ENCODE measurements at places on chromosomes 12 and 14.

DNA sequence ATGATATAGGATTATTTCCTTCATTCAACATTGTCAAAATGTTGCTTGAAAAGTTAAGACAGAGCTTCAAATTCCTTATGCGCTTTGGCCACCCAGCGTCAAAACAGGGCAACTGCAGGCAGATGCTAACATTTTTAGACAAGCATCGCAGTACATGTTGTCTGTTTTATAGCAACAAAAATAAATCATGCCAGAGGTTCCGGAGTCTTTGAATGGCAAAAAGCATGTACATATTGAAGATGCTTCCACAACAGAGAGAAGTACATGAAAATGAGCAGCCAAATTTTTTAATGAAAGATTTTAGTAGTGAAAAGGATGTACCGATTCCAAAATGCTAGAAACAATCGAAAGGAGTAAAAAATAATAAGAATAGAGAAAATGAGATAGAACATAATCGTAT is 49.8 kb upstream of the USP15 start:
- peak; percentile 57 for DNase-seq

DNA sequence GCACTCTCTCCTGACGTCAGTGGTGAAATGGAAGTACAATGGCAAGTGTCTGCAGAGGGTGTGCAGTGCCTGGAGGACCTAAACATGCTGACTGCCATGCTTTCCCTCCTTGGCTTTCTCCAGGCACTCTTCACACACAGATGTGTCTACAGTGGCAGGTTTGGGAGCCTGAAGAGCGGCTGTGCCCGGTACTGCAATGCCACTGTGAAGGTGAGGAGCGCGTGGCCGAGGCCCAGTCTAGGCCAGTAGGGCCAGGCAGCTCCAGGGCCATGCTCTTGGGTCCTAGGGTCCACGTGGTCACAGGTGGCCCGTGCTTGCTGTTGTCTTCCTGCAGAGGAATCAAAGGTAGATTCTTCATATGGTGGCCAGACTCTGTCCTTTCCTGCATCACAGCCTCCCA is 81.4 kb downstream of the STAB2 start:
- DNase-seq = no peak

DNA sequence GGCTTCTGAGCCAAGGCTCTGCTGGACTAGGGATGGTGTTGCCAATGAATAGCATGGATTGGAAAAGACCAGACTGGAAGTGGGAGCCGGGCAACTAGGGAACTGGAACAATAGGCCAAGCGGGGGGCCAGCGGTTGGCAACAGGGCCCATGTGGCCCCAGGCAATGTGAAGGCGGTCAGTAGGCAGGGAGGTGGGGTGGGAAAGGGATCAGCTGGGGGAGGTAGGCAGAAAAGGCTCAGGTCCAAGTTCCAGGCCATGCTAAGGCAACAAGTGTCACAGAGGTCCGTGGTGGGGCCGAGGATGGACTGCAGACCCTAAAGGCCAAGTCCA is 14.9 kb upstream of the MLXIP start:
- no peak for DNase-seq

DNA sequence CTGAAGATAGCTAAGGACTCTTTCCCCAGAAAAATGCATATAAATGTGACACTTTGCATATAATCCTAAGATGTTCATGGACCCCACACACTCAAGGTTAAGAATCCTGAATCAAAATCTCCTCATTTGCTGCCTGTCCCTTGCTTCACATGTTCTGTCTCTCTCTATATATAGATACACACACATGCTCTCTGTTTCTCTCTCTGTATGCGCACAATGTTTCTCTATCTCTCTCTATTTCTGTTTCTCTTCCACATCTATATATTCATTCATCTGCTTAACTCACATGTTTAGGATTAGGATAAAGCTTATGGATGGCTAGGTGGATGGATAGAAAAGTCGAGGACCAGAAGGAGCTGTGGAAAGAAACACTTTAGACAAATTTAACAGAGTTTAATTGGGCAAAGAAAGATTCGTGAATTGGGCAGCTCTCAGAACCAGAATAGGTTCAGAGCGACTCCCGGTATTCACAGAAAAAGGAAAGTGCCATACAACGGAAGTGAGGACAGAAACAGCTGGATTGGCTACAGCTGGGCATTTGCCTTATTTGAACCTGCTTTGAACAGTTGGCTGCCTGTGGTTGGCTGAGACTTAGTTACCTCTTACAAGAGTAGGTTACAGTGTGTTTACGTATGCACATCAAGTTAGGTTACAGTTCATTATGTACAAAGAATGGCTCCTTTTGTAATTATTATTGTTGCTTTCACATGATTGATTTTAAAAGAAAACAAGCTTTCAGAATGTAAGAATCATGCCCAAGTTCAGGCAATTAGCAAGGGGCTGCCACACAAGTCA is 57.6 kb downstream of the EMP1 start:
- DNase-seq = no peak

GRCh38 chr12:123399255-123399617 is 15.3 kb downstream of the KMT5A start:
- no peak for DNase-seq

GRCh38 chr14:99101855-99102461 is 170.0 kb downstream of the BCL11B start:
- DNase-seq = no peak

GRCh38 chr12:19316425-19316824 is 122.9 kb upstream of the AEBP2 start:
- peak; percentile 53 for DNase-seq

DNA sequence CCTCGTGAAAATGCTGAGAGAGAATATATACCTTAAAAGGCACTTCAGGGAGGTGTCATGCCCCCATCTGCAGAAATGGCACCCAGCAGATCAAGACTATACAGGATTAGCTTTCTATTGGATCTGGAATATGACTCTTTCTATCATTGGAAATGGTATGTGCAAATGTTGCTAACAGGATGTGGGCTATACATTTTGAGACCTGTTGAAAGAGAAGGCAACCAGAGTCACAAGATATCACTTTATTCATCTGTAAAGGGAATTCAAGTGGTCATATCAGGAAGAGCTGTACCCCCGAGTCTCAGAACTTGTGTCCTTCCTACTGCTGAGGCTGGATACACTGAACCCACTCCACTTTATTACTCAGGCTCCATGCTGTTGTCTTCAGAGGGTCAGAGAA is 46.1 kb upstream of the FRMD6 start:
- DNase-seq = no peak

DNA sequence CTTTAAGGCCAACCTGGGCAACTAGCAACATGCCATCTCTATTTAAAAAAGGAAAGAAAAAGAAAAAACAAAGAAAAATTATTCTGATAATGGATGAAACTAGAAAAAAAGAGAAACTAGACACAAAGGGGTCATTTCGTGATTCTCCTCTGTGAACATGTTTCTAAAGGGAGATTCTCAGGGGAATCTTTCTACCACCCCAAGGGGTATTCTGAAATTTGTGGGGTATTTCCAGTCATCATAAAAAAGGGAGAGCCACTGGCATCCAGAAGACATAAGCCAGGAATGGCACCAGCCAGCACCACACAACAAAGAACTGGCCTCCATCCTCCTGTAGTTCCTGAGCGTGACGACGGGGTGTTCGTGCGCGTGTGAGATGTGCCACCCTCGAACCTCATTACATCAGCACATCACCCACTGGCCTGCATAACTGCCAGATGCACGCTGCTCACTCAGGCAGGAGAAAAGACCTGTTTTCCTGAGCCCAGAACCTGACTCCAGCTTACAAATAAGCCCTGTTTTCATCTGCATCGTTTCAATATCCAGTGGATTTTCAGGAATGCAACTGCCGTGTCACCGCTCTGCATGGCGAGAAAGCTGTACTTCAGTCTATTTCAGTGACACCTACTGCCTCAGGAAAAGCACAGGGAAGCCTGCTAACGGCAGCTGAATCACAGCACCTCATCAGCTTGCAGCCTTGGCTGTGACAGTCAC is 23.9 kb downstream of the STX2 start:
- DNase-seq = no peak

DNA sequence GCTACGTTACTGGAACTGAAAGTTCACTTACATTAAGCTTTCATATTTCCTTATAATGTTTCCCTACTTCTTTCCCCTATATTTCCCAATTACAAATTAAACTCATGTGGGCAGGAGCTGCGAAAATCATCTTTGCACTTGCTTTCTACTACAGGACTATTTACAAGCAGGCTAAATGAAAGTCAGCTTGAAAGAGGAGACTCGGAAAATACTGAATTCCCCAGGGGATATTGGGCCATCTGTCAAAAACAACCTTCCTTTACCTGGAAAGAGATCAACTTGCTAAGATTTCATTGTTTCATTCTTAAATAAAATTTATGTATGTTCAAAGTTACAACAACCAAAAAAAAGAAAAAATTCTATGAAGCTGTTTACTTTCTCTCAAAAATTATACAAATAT is 92.8 kb upstream of the BBS10 start:
- DNase-seq = no peak

DNA sequence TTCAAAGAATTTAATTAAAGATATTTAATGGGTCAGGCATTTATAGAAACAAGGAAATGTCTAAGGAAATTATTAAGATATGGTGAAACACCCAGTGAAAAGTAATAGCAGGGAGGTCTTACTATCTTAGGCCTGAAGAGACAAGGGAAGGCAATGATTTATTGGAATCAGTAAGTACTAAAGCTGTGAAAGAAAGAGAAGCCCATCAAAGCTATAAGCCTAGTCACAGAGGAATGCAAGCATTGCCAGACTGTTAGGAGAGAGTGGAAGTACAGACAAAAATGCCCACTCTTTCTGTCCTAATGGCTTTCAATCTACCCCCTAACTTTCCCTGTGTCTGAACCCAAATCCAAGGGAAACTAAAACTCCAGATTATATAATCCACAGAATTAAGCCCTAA is 69.2 kb upstream of the PIK3C2G start:
- no peak for DNase-seq

DNA sequence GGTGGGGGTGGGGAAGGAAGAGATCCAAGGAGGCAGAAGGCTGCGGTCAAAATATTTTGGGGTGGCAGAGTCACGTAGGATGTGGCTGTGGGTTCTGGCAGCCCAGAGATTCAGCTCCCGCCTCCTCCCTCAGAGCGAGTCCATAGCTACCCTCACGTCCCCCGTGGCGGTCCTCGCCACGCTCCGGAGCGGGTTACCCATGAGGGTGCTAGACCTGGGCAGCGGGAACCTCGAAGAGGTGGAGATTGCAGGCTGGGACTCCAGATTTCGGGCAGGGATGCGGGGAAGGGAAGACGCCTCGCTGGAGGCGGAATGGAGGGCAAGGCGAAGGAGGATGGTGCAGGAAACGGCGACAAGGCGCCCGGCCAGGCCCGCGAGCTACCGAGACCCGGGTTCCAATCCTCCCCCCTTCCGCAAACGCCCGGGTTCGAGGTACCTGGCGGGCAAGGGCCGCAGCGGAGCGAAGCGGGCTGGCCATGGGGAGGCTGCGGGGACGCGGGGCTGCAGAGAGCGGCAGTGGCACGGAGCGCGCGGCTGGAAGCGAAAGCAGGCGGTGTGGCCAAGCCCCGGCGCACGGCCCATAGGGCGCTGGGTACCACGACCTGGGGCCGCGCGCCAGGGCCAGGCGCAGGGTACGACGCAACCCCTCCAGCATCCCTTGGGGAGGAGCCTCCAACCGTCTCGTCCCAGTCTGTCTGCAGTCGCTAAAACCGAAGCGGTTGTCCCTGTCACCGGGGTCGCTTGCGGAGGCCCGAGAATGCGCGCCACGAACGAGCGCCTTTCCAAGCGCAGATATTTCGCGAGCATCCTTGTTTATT is 46.2 kb downstream of the BCAT1 start:
- peak; percentile 47 for DNase-seq

GRCh38 chr14:45185100-45185814 is 49.5 kb downstream of the FANCM start:
- DNase-seq = no peak

GRCh38 chr12:46065412-46066166 is 75.2 kb upstream of the SCAF11 start:
- DNase-seq = no peak

- no peak for DNase-seq
Measured at GRCh38 chr14:24115422-24116127, 826 bp upstream of the NRL start.

DNA sequence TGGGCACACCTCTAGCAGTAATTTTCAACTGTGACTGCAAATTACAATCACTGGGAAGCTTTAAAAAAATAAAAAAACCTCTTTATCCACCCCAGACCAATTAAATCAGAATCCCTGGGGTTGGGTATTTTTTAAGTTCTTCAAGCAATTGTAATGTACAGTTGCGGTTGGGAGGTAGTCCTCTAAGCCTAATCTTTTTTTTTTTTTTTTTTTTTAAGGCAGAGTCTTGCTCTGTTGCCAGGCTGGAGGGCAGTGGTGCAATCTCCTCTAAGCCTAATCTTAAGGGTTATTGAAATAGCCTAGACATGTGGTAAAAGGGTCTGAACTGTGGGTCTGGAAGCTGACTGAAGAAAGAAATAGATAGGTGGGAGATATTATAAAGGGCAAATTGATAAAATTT is 230.5 kb downstream of the AKAP6 start:
- no peak for DNase-seq

DNA sequence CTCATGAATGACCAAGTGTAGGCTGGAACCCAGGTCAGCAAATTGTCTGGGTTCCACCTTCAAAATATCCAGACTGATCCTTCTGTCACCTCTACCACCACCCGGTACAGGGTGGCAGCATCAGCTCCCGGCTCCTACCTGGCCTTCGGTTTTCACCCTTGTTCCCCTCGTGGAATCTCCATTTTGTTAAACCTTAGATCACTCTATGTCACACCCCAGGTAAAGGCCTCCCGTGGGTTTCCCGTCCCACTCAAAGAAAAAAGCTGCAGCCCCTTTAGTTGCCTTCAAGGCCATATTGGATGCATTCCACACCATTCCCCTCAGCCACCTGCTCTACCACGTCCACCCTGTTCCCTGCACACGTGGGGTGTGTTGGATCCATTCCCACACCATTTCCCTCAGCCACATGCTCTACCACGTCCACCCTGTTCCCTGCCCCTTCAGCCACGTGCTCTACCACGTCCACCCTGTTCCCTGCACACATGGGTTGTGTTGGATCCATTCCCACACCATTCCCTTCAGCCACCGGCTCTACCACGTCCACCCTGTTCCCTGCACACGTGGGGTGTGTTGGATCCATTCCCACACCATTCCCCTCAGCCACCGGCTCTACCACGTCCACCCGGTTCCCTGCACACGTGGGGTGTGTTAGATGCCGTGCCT is 23.8 kb downstream of the SLC6A13 start:
- DNase-seq = no peak

DNA sequence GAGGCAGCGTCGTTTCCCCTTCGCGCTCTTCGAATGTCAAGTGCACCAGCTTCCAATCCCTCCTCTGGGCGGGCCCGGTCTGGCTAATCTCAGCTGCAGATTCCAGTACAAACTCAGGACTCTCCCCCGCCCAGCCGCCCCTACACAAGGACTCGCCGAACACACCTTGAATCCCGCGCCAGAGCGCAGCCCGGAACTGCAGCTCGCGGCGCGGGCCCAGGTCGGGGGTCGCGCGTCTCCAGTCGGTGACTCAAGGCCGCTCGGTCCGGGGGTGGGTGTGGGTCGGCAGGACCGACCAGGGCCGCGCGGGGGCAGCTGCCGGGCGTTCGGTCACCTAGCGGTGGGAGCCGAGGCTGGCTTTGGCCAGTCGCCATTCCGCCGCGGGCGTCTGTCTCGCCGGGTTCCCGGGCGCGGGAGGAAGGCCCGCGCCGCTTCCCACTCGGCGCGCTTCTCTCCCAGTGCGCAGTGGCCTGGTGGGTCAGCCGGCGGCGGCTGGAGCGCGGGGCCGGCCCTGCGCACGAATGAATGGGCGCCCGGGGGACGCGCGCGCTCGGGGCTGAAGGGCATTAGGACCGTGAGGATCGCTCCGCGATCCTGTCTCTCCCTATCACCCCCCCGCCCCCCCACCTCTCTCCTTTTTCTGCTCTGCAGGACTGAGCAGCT is at the start of gene GALNT16:
GALNT16 (plus strand) TSS at position 632 of the 663 bp plus-strand sequence. CDS start 133 bp downstream, outside the sequence.
- peak; percentile 22 for DNase-seq

Measured in ACHN (cell line).